T-helper 17 cell (primary cell): ENCODE measurements at places on chromosomes 11 and 22.

GRCh38 chr11:66953081-66953833, 4.9 kb downstream of the PC start:
- no peak for DNase-seq

GRCh38 chr11:61587541-61587941, 6.7 kb upstream of the SYT7 start:
- DNase-seq, result peak; percentile 23

- no peak for DNase-seq
Measured at GRCh38 chr11:68973219-68973618, 7.6 kb downstream of the MRGPRD start.

DNA sequence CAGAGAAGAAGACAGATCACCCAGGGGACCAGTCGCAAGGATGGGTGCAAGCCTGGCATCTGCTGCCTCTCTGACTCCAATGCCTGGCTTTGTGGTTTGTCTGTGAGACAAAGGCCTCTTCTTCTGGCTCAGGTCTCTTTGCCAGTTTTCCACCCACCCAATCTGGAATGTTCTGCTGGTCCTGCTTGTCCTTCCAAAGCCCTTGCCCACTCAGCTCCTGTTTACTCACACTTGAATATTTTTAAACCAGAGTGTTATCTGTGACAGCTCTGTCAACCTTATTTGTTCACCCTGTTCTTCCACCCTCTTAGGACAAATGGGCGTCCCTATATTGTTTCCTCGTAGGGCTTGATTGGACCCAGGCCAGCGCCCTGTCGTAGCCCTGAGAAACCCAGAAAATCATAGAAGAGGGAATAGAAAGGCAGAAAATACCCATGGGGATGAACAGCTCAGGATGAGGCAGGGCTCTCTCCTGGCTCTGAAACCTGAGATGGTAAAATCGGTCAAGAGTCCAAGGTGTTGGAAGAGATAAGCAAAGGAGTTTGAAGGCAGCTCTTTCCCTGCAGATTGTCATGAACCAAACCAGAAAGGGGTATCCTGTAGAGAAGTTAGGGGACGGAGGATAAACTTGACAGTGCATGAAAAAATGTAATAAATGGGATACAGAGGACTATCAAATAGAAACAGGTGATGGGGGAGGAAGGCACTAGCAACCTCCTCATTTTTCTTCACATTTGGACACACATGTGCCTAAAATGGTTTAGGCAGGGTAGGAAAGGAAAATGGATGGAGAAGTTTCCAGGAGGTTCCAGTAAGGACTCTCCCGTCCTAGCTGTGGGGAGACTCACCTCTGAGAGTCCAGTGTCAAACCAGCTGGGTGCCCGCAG, 651 bp downstream of the CRYAB start:
- no peak for DNase-seq

GRCh38 chr11:47051217-47051616, 114.7 kb downstream of the CSTPP1 start:
- DNase-seq, result no peak

- no peak for DNase-seq
Measured at GRCh38 chr22:46061124-46061500, 84.2 kb upstream of the WNT7B start.

DNA sequence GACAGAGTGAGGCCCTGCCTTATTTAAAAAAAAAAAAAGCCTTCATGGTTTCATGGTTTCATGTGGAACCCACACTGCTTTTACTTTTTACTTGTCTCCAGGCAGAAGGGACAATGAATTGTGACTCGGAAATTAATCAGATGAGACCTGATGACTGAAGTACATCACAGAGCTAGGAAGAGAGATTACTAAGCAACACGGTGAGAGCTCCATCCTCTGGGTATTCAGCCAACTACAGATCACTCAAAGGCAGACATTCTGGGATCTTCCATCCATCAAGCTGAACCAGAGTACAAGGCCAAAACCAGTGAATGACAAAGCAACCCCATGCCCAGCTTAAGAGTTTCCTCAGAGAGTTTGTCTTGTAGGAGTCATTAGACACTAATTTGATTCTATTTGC, 433.2 kb downstream of the SOX6 start:
- no peak for DNase-seq

- DNase-seq, result no peak
Measured at GRCh38 chr22:39808081-39808480, 85.5 kb downstream of the ENTHD1 start.

- DNase-seq, result no peak
Measured at GRCh38 chr11:131598305-131598704, 227.9 kb downstream of the NTM start.

- DNase-seq, result no peak
Measured at GRCh38 chr22:41425660-41426365, 20.8 kb downstream of the TOB2 start.

- DNase-seq, result no peak
Measured at GRCh38 chr22:27853424-27853823, 51.9 kb upstream of the MN1 start.

- no peak for DNase-seq
Measured at GRCh38 chr11:45265969-45266675, 20.0 kb downstream of the SYT13 start.

GRCh38 chr11:69409812-69410645, 71.4 kb upstream of the LINC01488 start:
- no peak for DNase-seq

- no peak for DNase-seq
Measured at GRCh38 chr11:94303966-94304958, at the start of gene IZUMO1R. IZUMO1R (plus strand) TSS chr11:94304580; CDS start chr11:94305637, 1,057 bp downstream.

- no peak for DNase-seq
Measured at GRCh38 chr11:67489885-67490726, 7.3 kb downstream of the AIP start.

- DNase-seq, result no peak
Measured at GRCh38 chr11:61757213-61757862, 4.9 kb downstream of the MYRF start.

GRCh38 chr22:49887702-49888101, 30.5 kb downstream of the ALG12 start:
- DNase-seq, result no peak

DNA sequence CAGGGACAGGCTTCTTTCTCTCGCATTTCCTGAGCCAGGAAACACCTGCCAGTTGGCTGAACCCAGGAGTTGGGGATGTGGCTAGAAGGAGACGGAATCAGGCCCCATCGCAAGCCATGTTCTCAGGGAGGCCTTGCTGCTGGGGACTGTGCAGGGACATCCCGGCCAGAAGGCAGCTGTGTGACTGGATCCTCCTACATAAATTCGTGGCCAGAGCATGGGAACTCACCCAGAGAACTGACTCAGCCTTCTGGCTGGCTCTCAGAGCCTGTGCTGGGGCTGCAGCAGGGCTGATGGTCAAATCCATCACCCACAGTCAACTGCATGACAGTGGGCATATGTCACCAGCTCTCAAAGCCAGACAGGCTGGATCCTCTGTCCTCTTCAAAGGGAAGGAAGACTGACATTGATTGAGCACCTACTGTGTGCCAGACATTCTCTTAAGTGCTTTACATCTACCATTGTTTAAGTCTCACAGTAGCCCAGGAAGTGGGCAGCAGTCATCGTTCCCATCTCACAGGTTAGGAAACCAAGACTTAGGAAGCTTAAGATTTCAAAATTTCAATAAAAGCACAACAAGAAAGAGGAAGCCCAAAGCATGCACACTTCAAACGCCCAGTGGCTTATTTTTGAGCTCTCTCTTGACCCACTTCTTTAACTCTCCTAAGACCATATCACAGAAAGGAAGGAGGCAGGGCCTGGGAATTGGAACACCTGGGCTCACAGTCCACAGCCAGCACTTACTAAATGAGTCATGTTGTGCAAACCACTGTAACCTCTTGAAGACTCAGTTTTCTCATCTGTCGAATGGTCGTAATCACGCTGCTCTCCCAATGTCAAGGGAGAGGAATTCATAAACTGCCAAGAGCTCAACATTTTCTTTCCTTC, 30.9 kb upstream of the CACNG2 start:
- no peak for DNase-seq

DNA sequence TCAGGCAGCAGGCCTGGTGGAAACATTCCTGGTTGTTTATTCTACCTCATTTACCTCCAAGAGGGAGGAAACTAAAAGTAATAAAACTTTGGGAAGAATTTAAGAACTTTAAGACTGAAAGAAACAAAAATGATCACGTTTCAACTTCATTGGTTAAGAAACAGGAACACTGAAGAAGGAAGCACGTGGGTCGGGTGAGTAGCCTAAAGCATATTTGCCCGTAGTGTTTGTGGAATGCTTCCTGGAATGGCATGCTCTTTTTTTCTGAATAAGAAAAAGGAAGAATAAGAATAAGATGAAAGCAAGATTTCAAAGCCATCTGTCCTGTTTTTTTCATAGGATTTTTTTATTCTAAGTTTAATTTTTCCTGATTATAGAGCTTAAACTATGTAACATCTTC, 83.1 kb downstream of the WNT11 start:
- DNase-seq, result no peak

DNA sequence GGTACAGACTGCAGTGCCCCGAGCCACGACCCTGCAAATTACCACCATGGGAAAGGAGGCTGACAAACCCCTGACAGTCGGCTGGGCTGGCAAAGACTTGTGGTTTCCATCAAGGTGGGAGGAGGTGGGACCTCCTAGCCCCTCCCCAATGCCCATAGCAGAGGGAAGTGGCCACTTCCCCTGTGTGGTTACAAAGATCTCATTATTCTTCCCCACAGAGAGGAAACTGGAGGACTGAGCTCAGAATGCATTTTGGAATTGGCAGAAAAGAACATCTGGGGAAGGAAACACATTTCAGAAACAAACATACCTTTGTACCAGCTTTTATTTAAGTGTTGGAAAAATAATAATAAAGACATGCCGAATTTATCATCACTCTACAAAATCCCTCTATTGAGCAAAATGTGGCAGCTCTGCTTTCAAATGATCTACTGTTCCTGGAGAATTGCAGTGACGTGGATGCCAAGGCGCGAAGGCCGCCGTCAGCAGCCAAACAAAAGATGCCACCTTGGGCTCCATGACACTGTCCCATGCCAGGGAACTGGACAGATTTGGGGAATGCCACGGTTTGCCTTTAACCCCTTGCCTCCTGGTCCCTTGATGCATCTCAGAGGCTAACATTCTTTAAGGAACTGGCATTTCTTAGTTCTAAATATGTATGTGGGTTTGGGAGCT, 169.6 kb downstream of the CRYBB2 start:
- DNase-seq, result no peak

DNA sequence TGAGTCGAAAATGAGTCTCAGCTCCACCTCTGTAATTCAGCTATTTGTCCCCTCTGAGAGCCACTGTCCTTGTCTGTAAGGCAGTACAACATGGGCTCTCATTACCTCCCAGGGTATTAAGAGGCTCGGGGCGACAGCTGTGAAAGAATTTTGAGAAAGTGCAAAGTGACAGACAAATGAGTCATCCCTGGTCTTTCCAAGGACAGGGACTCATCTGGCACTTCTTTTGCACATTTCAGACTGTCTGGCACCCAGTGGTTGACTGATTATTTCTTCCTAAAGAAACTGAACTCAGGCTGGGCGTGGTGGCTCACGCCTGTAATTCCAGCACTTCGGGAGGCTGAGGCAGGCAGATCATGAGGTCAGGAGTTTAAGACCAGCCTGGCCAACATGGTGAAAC, 62.1 kb upstream of the ARFGAP3 start:
- DNase-seq, result no peak
